ENCODE measurements at places on chromosomes 12 and 14.

- DNase-seq = no peak
Measured at GRCh38 chr14:57051633-57052032, 217.1 kb downstream of the EXOC5 start.

GRCh38 chr12:30630076-30630978 lies 65.3 kb downstream of the IPO8 start:
- no peak for DNase-seq

DNA sequence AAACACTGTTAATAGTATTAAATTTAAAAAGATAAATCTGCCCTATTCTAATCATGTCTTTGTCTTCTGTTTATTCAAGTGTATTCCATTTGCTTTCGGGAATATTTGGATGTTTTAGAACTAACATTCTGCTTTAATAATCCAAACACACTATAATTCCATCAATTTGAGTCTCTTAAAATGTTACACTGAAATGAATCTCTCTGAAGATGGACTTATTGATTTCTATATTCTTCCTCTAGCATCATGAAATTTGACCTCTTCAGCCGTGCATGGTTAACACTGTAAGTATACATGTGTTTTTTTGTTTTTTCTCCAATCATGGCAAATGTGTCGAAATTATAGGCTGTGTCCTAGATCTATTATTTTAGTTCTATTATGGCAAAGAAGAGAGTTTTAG lies 339.2 kb downstream of the ACSS3 start:
- no peak for DNase-seq

- DNase-seq = no peak
Measured at GRCh38 chr12:104355630-104356029, 52.1 kb downstream of the EID3 start.

DNA sequence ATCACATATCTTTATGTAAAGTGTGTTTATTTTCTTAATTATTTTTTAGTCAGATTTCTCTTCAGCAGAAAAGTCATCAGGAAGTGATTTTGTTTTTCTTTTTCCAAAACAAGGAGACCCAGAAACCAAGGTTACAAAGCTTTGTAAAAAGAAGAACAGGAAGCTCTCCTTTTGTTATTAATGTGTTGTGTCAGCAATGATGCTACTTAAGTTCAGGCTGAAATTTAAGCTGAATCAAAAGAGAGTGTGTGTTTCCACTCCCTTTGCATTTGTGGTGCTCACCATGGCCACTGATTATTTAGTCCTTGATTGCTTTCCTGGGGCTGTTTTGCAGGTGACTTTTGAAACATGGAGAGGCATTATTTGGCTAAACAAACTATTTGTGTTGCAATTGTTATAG lies 155.3 kb upstream of the ATP2B1 start:
- DNase-seq = no peak

DNA sequence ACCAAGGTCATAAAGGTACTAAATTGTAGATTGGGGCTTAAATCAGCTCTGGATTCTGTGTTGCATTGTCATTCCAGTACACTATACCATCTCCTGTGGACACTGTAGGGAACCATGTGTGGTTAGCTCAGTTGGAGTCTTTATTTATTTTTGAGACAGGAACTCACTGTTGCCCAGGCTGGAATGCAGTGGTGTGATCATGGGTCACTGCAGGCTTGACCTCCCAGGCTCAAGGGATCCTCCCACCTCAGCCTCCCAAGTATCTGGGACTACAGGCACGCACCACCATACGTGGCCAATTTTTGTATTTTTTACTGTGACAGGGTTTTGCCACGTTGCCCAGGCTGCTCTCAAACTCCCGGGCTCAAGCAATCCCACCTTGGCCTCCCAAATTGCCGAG lies 6.7 kb downstream of the PAPOLA start:
- no peak for DNase-seq

DNA sequence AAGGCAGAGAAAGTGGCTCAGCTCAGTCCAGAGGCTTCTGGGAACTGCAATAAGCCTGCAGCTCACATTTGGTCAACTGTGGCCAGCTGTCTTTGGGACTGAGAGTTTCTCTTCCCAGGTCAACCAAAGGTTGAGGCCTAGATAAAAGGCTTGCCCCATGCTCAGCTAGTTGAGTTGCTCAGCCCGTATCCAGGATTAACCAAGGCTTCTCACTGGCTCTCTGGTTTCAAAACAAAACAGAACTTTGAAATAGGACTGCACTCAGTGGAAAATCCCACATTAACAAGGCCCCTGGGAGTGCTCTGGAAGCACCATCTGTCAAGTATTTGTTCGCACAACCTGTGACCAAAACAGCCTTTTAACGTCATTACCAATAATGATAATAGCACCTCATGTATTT lies 40.3 kb upstream of the NUAK1 start:
- DNase-seq = no peak

GRCh38 chr14:93857081-93857480 lies 68.8 kb upstream of the PRIMA1 start:
- no peak for DNase-seq
